HL-60 (cell line): ENCODE measurements at places on chromosomes 2 and 18.

- peak; percentile 49 for DNase-seq
Observed at GRCh38 chr2:236343400-236344161, 79.4 kb upstream of the ASB18 start.

- no peak for DNase-seq
Observed at GRCh38 chr2:75317316-75317715, 118.0 kb upstream of the TACR1 start.

- DNase-seq, result no peak
Observed at GRCh38 chr2:236679884-236680860, 110.5 kb downstream of the ACKR3 start.

- no peak for DNase-seq
Observed at GRCh38 chr18:73839441-73839840, 308.2 kb downstream of the FBXO15 start.

DNA sequence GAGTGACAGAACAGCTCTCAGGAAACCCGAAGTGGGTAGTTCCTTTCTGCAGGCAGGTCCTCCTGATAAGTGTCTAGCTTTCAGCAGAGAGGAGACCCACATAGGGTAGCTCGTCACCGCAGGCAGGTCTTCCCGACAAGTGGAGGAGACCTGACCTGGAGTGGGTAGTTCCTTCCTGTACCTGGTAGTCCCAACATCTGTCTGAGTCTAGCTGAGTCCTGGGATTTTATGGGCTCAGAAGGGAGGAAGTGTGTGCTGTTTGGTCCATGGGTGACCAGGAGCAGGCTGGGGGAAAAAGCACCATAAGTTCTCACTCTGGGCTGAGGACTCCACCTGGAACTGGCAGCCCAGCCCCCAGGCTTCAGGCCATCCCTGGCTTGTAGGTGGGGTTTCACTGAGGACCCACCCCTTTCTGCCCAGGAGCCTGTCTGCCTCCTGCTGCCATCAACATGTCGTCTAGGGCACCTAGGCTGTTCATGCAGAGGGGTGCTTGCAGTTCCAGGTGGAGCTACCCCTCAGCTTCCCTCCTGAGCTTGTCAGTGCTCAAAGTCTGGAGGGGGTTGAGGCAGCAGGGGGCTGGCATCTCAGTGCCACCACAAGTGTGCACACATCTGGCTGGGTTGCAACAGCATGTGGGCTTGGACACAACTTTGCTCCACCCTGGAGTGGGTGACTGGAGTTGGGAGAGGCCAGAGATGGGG, 9.4 kb downstream of the DYSF start:
- DNase-seq, result no peak
